Placental pericyte (primary cell): ENCODE measurements at places on chromosomes 7 and 10. TPM values are rescaled to one million over a fixed set of nuclear protein-coding genes. Genes with fewer than 3 reads are reported as not detected.

The HBP1 gene
- 56.8 and 127 TPM in 2 replicates for total RNA-seq

The CALHM1 gene
- total RNA-seq, result not detected in 2 replicates

The ATOH7 gene
- total RNA-seq, result not detected in 2 replicates

The UBN2 gene
- 6.7 and 9.4 TPM in 2 replicates for total RNA-seq

The LIPK gene
- 0.29 TPM in 1 of 2 replicates, not detected in the other for total RNA-seq

The CTNNA3 gene
- total RNA-seq, result not detected in 2 replicates

The ZNF25 gene
- total RNA-seq, result 6.6 and 8.2 TPM in 2 replicates

The NKX6-2 gene
- total RNA-seq, result not detected in 2 replicates

The SPDYE2 gene
- total RNA-seq, result not detected in 2 replicates

The HERPUD2 gene
- total RNA-seq, result 26.1 and 27.1 TPM in 2 replicates

The GIMAP1 gene
- total RNA-seq, result not detected in 2 replicates

The PRSS2 gene
- not detected in 2 replicates for total RNA-seq

The TWIST1 gene
- total RNA-seq, result 34.4 and 35.5 TPM in 2 replicates

The SHH gene
- not detected in 2 replicates for total RNA-seq
